COR-L47 (cell line): ENCODE measurements at places on chromosomes 12 and 14.

DNA sequence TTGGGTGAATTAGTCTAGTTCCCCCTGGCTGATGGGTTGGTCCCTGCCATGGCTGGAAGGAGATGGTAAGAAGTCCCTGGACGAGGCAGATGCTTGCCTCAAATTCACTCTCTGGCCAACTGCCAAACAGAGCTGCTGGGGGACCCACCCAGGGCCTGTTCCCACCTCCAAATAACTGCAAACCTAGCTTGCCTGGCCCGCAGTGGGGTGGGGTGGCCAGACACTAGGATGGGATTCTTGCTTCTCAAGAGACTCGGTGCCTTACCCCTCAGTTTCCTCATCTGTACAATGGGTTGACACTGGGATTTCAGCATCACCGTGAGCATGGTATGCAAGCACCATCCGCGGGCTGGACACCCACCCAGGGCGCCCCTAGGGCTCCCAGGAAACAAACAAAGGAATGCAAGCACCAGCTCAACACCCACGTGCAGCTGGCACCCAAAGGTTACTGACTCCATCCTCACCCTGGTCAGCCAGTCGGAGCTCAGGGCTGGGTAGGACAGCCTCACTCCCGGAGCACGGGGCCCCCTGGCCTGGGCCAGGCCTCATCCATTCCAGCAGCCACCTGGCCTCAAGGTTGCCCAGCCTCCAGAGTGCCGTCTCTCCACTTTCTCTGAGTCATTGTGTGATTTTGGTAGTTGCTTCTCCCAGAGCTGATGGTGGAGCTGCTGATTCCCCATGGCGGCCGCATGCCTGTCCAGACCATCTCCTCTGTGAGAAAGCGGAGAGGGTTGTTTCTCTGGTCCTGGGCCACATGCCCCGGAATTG is 205.2 kb upstream of the RTL1 start:
- DNase-seq: no peak

GRCh38 chr14:93897476-93897845 is 29.7 kb upstream of the FAM181A start:
- no peak for DNase-seq

DNA sequence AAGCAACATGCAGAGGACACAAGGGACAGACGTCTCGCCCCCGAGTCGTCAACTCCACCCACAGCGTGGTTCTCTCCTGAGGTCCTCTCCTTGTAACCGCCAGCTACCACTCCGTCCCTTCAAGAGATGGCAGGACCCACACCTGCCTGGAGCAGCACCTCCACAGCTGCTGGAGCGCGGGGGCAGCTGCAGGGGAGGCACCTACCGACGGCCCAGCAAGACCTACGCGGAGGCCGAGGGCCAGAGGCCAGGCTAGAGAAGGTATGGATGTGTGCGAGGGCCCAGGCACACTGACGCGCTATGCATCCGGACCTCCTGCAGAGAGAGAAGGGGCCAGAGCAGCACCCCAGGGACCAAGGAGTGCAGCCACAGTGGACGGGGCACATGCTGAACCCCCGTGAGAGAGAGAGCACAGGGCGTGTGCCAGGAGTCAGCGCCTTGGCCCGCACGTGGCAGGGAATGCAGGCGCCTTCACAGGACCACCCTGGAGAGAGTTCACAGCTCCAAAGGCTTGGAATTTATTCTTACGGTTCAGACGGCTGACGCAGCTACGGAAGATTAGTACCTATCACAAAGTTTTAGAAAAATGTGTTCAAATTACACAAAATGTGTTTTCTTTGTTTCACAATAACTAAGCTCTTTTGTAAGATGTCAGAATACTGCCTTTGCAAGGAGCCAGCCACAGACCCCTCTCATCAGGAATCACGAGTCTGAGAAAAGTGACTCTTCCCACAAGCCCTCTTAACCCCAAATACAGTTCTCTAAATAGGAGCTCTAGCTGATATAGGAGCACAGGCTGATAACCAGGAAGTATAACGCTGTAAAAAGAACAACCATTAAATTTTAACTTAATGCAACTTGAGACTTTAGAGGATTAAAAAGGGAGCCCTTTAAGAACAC is 36.8 kb downstream of the CDC42BPB start:
- DNase-seq: no peak

- DNase-seq: no peak
Measured at GRCh38 chr14:52790011-52790755, 1.2 kb downstream of the GNPNAT1 start.

DNA sequence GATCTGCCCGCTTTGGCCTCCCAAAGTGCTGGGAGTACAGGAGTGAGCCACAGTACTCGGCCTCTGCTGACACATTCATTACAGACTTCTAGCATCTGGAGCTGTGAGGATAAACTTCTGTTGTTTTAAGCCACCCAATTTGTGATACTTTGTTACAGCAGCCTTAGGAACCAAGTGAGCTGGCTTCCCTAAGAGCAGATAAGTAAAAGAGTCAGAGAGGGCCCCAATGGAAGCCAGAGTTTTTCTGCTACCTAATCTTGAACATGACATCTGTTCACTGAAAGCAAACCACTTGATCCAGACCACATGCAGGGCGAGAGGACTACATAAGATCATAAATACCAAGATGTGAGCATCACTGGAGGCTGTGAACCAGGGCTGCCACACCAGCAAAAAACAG is 3.7 kb upstream of the MAPKAPK5 start:
- DNase-seq: no peak
